ENCODE measurements at places on chromosomes 7 and 10. TPM values are rescaled to one million over a fixed set of nuclear protein-coding genes. Genes with fewer than 3 reads are reported as not detected.

- DNase-seq, result no peak
Measured at GRCh38 chr10:80392250-80392649, 16.1 kb upstream of the PRXL2A start.

TMEM139 gene
- 12.8 TPM for total RNA-seq

- no peak for DNase-seq
Measured at GRCh38 chr7:49596701-49597491, 176.5 kb upstream of the VWC2 start.

DNA sequence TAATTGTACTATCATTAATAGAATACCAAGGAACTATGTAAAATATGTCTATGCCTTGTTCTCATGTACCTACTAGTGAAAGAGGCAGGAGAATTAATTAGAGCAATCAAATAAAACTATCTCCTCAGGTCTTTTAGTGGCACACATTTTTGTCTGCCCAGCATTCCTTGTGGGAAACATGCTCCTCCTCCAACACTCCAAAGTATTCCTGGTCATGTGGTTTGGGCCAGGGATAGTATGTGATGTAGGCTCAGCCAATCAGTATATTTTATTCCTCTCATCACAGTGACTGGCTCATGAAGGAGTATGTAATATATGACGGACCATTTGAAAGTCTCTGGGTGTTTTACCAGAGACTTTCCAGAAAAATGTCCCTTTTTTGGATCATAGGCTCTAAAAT lies 16.7 kb upstream of the SYPL1 start:
- no peak for DNase-seq
